T-helper 17 cell (primary cell): ENCODE measurements at places on chromosomes 1 and 21.

DNA sequence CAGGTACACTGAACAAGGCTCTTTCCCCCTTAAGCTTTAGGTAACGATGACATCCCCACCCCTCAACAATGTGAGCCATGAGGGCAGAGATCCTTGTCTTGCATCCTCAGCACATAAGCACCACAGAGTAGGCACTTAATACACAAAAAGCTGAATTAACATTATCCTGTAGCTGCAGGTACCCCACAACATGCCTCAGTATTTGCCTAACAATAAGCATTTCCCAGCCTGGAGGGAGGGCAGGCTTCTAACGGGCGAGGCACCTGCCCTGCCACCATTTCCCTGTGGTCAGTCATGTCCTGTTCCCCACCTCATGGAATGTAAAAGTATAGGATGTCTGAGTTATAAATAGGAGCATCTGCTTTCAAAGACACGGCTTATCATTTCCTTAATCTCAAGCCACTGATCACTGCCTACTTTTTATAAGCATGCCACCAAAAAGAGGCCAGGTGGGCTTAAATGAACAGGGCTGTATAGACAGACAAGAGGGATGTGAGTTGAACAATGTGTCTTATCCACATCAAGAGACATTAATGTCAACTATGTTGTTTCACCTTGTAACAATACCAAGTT is 3.4 kb downstream of the CAPZB start:
- H3K4me3 ChIP-seq = peak overlapping the region; percentile 97
- peaks cover 68% of the 10 kb centered on the region for H3K4me1 ChIP-seq
- no peak for DNase-seq
- H3K36me3 ChIP-seq = peaks cover 5% of the 10 kb centered on the region

DNA sequence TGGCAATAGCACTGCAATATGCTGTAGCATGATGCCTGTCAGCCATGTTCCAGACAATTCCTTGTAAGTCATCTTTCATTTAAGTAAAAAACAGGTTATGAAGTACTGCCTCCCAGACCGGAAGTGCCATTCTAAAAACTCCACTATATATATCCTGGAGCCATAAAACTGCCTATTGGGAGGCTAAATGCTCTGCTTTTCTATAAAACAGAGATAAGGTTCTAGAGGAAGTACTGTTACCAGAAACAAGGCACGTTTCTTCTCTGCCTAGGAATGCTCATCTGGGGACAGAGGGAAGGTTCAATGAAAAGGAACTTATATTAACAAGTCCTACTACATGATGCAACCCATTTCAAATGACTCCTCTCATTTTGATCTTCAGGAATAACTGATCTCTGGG is 66.8 kb downstream of the GPR137B start:
- H3K4me1 ChIP-seq = no peaks in the 10 kb centered on the region
- no peak overlapping the region for H3K27ac ChIP-seq
- no peak overlapping the region for H3K4me3 ChIP-seq
- H3K27me3 ChIP-seq = no peaks in the 10 kb centered on the region
- peaks cover 8% of the 10 kb centered on the region for H3K36me3 ChIP-seq

- no peak overlapping the region for H3K4me3 ChIP-seq
- no peak for DNase-seq
- no peak overlapping the region for H3K27ac ChIP-seq
- peaks cover 54% of the 10 kb centered on the region for H3K27me3 ChIP-seq
Observed at GRCh38 chr1:65725064-65725463, 67.6 kb upstream of the PDE4B start.

DNA sequence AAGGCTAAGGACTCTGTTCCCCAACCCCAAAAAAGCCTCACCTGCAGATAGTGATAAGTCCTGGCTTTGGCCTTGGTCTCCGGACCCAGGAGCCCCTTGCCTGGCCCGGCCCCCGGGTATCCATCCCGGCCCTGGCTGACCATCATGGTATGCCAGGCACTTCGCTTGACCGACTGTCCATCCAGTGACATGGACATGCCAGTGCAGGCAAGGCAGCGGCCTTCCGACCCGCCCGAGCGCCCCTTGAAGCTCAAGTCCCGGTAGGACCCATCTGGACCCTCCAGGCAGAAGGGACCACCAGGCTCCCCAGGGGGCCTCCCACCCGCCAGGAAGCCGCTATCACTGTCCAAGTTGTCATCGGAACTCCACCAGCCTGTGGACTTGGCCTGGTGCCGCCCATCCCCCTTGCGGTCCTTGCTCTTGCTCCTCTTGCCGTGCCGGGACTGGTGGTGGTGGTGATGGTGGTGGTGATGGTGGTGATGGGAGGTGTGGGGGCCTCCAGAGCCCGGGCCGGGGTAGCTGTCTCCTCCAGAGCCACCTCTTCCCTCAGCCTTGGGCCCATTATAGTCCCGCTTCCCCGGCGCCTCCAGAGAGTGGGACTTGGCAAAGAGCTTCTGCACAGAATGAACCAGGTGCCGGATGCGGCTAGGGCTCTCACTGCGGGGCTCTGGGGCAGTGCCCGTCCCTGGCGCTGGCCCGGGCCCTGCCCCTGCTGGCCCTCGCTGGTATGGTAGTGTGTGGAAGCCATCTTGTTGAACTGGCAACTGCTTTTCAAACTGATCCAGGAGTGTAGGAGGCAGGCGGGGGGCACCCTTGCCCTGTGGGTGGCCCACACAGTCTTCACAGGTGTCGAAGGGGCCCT is 25.0 kb downstream of the DLGAP3 start:
- H3K4me3 ChIP-seq = no peak overlapping the region
- H3K27me3 ChIP-seq = peaks cover 47% of the 10 kb centered on the region
- peaks cover 10% of the 10 kb centered on the region for H3K36me3 ChIP-seq
- DNase-seq = no peak
- peaks cover 7% of the 10 kb centered on the region for H3K4me1 ChIP-seq

GRCh38 chr1:225441314-225442122 is 13.7 kb upstream of the LBR start:
- H3K4me3 ChIP-seq = peak overlapping the region; percentile 47
- no peaks in the 10 kb centered on the region for H3K36me3 ChIP-seq
- H3K4me1 ChIP-seq = peaks cover 36% of the 10 kb centered on the region
- no peak for DNase-seq
- peak overlapping the region; percentile 95 for H3K27ac ChIP-seq

DNA sequence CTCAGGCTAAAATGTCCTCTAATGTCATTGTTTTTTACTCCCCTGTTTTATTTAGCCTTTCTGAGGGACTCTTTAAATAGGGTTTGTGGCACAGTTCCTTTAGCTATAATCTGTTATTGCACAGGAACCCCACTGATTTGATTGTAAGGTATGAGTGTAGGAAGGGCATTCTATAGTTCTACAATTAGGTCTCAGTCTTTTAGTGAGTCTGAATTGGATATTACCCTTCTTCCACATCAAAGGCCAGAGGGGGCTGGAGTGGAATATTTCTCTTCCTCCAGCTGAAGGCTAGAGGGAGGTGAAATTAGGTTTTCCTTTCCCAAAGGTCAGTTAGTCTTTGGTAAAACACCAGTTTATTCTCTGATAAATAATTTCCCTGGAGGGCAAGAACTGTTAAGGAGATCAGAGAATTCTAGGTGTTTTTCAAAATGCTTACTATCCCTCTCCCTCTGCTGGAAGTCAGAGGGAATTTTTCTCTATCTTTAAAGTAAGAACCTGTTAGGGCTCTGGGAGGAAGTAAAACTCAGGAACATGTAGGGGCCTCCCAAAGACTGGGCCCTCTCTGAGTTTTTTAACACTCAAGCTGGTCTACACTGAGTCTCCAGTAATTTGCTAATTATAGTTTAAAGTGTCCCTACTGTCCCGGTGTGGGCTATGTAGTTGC is 176.3 kb upstream of the ZNHIT6 start:
- no peak overlapping the region for H3K4me3 ChIP-seq
- no peak for DNase-seq
- no peaks in the 10 kb centered on the region for H3K36me3 ChIP-seq
- no peak overlapping the region for H3K27ac ChIP-seq

DNA sequence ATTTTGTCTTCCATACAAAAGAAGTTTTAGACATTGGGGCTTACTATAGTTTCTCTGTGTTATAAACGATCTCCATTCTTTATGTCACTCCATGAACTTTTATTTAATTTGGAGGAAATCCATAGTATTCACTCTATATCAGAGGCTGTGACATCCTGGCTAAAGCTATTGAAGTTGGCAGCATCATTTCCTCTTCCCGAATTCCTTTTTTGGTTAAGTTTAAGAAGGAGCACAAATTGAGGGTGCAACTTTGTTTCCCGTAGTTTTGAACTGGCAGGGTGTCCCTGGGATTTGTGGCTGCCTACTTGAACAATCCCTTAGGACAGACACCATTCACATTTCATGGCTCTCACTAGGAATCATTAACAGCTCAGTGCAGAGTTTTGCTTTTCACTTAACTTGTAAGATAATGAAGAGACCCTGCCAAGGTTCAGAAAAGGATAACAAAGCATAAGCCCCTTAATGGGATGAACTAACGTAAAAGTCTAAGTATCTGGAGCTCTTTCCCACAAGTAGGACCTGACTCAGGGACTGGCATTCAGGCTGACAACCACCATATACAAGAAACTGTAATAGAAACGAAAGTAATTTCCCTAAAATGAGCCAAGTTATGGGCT is 13.9 kb downstream of the S1PR1 start:
- no peak for DNase-seq
- no peaks in the 10 kb centered on the region for H3K27me3 ChIP-seq
- no peak overlapping the region for H3K27ac ChIP-seq
- H3K4me1 ChIP-seq = peaks cover 26% of the 10 kb centered on the region
- H3K4me3 ChIP-seq = peak overlapping the region; percentile 3

- DNase-seq = no peak
- peaks cover 11% of the 10 kb centered on the region for H3K4me1 ChIP-seq
- H3K4me3 ChIP-seq = no peak overlapping the region
- H3K27me3 ChIP-seq = no peaks in the 10 kb centered on the region
Observed at GRCh38 chr1:92404661-92405060, 82.1 kb downstream of the GFI1 start.

GRCh38 chr1:46983830-46984586 is 39.5 kb upstream of the CYP4X1 start:
- peaks cover 3% of the 10 kb centered on the region for H3K36me3 ChIP-seq
- H3K4me3 ChIP-seq = no peak overlapping the region
- no peaks in the 10 kb centered on the region for H3K4me1 ChIP-seq

- no peak overlapping the region for H3K4me3 ChIP-seq
- DNase-seq = no peak
- H3K27ac ChIP-seq = no peak overlapping the region
- peaks cover 12% of the 10 kb centered on the region for H3K36me3 ChIP-seq
- H3K27me3 ChIP-seq = no peaks in the 10 kb centered on the region
- H3K4me1 ChIP-seq = peaks cover 10% of the 10 kb centered on the region
Observed at GRCh38 chr1:91689641-91690481, 189.2 kb downstream of the CDC7 start.

DNA sequence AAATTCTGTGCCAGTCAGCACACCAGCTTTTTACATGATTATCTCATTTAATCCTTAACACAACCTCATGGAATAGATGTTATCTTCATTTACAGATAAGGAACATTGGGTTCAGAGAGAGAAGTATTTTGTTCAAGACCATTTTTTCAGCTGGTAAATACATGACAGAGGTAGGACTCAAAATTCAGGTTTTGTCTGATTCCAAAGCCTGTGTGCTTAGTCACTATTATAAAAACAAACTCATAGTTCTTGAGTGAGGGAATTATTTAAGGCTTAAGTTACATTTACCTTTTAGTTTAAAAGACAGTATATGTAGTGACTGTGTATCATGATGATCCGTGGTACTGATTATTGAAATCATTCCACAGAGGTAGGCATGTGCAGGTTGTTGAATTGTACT is 125.2 kb downstream of the MAGI3 start:
- peaks cover 11% of the 10 kb centered on the region for H3K4me1 ChIP-seq
- no peak for DNase-seq
- H3K27me3 ChIP-seq = no peaks in the 10 kb centered on the region
- no peak overlapping the region for H3K27ac ChIP-seq
- H3K36me3 ChIP-seq = no peaks in the 10 kb centered on the region

- no peaks in the 10 kb centered on the region for H3K27me3 ChIP-seq
- H3K4me1 ChIP-seq = peaks cover 5% of the 10 kb centered on the region
- H3K36me3 ChIP-seq = no peaks in the 10 kb centered on the region
- no peak for DNase-seq
- no peak overlapping the region for H3K4me3 ChIP-seq
Observed at GRCh38 chr1:211865180-211865579, 34.6 kb upstream of the LPGAT1 start.

DNA sequence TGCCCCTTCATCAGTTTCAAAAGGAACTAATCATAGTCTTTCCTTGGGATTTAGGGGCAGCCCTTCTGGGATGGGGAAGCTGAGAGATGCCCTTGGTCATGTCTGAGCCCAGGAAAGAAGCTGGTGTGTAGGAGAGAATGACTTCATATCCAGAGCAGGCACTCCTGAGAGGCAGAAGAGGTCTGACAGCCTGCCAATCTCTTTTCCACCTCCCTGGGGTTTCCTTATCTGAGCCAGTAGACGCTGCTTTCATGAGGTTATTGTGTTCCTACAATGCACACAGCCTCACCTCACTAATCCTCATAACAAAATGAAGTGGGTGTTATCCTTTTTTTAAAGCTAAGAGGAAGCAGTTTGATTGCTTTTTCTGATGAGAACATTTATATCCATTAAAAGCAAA is 14.1 kb downstream of the ROR1 start:
- H3K27ac ChIP-seq = no peak overlapping the region
- DNase-seq = no peak
- H3K4me3 ChIP-seq = no peak overlapping the region
- peaks cover 41% of the 10 kb centered on the region for H3K27me3 ChIP-seq

DNA sequence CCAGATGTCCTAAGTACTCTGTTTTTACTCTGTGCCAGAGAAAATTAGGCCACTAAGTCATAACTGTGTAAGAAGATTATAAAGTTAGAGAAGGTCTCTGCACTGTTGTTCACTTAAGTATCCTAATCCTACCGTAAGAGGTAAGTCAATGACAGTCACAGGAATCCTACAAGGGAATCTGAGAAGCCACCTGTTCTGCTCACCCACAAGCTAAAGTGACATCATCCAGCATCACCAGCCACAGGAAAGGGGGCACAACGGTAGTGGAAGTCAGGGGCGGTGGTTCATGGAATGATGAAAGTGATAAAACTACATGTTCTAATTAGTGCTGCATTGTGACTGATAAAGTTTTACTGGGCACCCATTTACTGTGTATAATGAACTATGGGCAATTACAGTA is 92.7 kb downstream of the PLD5 start:
- peaks cover 24% of the 10 kb centered on the region for H3K27me3 ChIP-seq
- no peak overlapping the region for H3K27ac ChIP-seq
- H3K4me1 ChIP-seq = no peaks in the 10 kb centered on the region
- H3K36me3 ChIP-seq = no peaks in the 10 kb centered on the region
